ENCODE measurements at places on chromosomes 6 and 20.

GRCh38 chr6:106628658-106629102 lies 618 bp downstream of the RTN4IP1 start:
- DNase-seq, result no peak

DNA sequence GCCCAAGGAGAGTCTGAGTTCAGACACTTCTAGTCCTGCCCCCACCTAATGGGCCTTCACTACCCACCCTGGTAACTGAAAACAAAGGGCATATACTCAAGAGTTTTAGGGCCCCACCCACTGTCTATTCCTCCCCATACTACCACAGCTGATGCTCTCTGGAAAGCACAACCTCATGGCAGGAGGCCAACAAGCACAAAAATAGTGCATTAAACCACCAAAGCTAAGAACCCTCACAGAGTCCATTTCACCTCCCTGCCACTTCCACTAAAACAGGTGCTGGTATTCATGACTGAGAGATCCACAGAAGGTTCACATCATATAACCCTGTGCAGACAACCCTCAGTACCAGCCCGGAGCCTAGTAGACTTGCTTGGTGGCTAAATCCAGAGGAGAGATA lies 132.1 kb upstream of the ADGRB3 start:
- no peak for DNase-seq

DNA sequence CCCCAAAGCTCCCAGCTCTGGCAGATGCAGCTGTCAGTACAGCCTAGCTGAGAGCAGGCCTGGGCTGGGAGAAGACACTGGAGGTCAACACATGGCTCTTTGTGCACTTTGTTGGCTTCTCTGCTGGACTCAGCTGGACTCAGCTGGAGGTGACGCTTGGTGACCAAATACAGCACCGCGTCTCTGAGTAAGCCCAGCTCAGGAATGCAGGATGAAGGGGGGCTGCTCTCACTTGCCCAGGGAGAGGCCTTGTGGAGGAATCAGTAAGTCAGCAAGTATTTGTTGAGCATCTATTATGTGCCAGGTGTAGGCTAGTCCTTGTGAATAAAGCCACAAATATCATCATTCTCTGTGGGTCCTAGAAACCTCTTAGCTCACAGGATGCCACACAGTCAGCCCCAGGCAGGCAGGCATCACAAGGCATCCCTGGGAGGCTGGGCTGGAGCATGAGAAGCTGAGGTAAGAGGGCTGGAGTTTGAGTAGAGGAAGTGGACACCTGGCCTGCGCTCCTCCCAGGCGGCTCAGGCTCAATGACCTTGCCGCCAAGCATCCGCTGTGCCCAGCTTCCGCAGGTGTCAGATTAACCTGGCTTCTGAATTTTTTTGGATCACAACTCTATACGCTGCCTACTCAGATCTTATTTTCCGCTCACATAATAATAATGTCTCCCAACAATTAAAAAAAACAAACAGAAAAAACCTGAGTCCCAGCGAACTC lies 95.4 kb downstream of the TMEM170B start:
- no peak for DNase-seq

DNA sequence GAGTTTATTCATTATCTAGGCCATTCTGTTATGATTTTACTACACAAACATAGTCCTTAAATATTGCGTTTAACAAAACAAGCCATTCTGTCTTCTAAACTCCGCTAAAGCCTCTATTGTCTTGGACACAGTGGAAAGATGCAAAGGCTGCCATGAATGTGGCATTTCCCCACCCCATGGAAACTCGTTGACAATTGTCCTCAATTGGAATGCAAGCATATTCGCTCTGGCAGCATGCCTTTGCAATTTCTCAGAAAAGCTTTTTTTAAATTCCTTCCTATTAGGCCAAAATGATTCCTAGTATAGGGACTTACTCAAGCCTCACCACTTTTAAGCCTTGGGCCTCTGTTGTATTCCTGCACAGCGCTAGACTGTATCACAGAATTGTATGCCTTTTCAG lies 22.8 kb downstream of the OR2A4 start:
- no peak for DNase-seq

DNA sequence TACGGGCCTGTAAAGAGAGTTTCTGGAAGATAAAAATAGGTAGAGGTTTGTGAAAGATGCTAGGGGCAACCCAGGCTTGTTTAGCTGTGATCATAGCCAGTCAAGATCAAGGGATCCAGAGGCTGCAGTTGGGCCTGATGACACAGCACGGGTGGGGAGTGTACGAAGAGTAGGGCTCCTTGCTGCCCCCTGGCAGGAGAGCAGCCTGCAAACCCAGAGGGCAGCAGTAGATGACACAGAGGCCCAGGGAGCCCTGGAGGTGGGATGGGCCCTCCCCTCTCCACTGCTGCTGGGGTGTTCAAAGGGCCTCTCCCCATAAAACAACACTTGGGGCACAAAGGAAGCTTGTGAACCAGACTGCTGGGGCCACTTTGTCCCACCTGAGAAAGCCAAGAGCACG lies 47.2 kb downstream of the VEGFA start:
- peak; percentile 42 for DNase-seq

- DNase-seq, result no peak
Measured at GRCh38 chr6:146305092-146305491, 238.5 kb upstream of the RAB32 start.

DNA sequence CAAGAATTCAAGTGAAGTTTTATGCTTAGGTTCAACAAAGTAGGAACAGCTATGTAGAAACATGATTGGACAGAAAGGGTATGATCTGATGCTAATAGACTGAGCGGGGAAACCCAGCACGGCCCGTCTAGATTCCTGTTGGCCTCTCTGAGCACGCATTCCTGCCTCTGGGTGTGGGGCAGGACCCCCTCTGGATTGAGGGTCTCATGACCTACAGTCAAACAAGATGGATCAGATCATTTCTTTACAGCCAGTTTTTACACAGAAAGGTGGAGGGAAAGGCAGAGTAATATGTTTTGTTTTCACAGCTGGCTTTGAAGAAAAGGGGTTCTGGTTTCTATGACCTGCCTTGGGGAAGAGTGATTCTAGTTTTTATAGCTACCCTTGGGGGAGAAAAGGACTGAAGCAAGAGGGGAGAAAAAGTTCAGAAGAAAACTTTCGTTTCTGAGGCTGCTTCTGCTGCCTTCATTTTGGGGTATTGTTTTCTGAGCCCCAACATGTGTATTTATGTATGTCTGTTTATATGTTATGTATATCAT lies 99.6 kb upstream of the SLC22A16 start:
- no peak for DNase-seq

GRCh38 chr6:151179321-151179720 lies 60.4 kb upstream of the AKAP12 start:
- DNase-seq, result no peak

DNA sequence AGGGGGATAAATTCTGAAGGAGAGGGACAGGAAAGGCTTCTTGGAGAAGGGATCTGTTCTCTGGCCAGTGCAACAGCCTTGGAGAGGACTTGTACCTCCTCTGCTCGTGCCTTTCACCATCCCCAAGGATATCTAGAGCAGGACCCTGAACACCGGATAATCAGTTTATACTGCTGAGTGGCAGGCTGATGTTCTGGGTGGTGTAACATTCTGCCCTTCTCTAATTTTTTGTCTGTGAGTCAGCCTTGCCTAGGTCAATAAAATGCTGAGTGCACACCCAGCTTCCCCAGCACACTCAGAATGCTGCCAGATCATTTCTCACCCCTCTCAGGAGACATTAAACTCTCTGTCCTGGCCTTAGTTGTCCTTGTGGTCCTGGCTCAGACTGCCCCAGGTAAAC lies at the start of gene DEFB115:
Gene DEFB115, plus strand, starts transcription at position 301 of the 400 bp plus-strand sequence. Its CDS starts 0 bp downstream, at position 301.
- DNase-seq, result no peak

DNA sequence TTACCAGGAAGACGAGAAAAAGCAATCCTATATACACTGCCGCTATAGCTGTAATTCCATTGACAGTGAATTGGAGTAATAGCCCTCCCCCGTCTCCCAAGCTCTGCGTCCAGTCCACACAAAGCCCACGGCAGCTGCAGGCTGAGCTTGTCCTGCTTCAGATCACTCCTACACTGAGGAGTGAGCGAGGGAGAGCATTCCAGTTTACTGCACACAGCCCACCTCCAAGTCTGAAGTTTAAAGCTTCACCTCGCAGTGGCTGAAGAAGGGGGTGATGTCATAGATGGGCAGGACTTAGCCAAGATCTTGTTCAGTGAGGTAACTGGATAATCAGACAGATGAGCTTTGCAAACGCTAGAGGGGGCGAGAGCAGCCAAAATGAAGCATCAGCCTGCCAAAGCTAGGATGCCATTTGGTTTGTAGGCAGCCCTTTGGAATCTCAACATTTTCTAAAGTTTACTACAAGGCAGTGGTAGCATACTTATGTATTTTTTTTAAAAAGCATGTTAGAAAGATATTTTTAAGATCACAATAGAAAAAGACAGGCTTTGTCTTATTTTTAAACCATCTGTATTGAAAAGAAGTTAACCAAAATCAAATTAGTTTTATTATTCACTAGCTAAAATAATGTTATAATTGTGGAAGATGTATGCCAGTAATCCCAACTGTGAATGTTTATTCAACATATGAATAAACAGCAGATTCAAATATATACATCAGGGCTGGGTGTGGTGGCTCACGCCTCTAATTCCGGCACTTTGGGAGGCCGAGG lies at the start of gene FLRT3:
Gene FLRT3, minus strand, starts transcription at position 213 of the 772 bp plus-strand sequence. CDS start 10,106 bp downstream, outside the sequence.
- peak; percentile 89 for DNase-seq

GRCh38 chr20:23116311-23117089 lies 30.4 kb upstream of the CD93 start:
- no peak for DNase-seq

DNA sequence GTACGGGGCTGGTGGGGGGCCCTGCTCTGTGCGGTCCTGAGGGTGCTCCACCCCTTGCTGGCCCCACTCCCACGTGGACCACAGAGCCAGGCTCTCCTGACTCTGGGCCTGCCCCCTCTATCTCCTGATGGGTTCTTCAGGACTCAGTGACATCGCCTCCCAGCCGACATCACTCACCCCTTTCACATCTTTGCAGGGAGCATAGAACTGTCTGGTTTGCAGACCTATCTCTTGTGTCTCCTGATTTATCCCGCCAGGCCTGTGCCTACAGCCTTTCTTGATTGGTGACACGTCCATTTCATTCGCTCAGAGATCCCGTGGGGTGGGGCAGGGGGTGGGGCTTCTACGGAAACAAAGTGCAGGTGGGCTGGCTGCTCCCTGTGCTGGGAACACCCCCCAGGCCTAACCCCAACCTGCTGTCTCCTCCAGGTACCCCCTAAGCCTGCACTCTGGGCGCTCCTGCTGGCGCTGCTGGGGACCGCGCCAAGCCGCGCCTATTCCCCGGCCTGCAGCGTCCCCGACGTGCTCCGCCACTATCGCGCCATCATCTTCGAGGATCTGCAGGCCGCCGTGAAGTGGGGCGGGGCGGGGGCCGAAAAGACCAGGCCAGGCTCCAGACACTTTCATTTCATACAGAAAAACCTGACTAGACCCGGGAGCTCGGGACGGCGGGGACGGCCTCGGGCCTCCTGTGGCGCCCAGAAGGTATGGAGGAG lies 1.7 kb downstream of the C20orf204 start:
- DNase-seq, result no peak

DNA sequence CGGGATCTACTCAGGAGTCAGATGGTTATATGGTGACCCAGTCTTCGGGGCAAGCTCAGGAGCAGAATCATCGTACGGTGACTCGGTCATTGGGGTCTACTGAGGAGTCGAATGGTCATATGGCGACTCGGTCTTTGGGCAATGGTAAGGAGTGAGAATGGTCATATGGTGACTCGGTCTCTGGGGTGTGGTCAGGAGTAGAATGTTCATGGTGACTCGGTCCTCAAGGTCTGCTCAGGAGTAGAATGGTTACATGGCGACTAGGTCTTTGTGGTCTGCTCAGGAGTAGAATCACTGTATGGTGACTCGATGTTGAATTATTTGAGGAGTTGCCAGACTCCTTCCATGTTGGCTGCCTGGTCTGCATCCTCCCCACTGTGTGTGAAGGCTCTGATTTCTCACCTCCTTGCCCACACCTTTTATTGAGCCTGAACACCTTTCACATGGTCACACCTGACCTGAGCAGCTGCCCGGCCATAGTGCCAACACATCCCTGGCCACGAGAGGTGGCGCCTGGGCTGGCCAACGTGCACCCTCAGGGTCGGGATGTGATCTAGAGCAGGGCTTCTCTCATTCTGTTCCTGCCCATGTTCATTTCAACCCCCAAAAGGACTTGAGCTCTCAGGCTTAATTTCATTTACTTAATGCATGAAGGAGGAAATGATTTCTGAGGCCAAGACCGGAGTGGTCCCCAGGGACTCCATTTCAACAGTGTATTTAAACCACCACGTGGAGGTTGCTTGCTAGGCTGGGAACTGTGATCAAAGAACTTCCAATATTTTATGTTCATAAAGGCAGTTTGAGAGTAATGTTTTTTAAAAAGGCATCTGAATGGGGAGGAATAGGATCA lies 119.5 kb downstream of the PHACTR3 start:
- no peak for DNase-seq

- no peak for DNase-seq
Measured at GRCh38 chr20:44186201-44186600, 787 bp downstream of the JPH2 start.

- DNase-seq, result no peak
Measured at GRCh38 chr20:39263076-39263475, 300.9 kb downstream of the DHX35 start.

DNA sequence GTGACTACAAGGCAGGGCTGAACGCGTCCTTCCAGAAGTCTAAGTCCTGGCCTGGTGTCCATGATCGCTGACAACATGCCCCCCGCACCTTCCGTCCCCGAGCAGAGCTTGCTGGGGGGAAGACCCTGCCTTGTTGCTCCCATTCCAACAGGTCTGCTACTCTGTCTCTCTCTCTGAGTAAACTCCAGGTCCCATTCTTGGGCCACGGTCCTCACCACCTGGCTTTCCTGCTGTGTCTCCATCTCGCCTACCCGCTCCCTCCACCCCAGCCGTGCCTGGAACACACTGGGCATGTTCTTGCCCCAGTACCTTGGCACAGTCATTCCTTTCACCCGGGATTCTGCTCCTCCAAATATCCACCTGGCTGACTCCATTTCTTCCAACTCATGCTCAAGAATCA lies 162.3 kb downstream of the BMP7 start:
- no peak for DNase-seq

DNA sequence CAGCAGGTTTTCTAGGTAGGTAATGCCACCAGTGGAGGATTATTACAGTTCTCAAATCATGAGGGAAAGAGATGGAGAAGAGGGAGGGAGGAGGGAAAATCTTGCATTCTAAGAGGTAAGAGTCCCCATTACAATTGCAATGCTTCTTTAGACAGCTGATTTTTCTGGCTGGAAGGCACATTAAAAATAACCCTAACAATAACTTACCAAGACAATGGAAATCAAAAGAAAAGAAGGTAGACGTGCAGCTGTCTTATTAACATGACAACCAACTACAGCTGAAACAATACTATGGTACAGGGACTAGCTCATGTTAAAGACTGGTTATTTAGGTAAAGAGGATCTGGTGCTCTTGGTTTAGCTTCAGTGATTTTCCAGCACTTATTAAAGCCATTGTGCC lies 24.6 kb downstream of the MCUR1 start:
- no peak for DNase-seq
